ENCODE measurements at places on chromosomes 4 and X. TPM values are rescaled to one million over a fixed set of nuclear protein-coding genes. Genes with fewer than 3 reads are reported as not detected.

Gene EVC2
- total RNA-seq: 0.70 TPM

- H3K27ac ChIP-seq: no peak overlapping the region
- no peaks in the 10 kb centered on the region for H3K27me3 ChIP-seq
- no peak overlapping the region for H3K4me3 ChIP-seq
- no peaks in the 10 kb centered on the region for H3K4me1 ChIP-seq
- no peaks in the 10 kb centered on the region for H3K36me3 ChIP-seq
- no peak for DNase-seq
Measured at GRCh38 chr4:7227008-7227407, 34.7 kb downstream of the SORCS2 start.

- no peaks in the 10 kb centered on the region for H3K36me3 ChIP-seq
- H3K27me3 ChIP-seq: no peaks in the 10 kb centered on the region
- no peaks in the 10 kb centered on the region for H3K4me1 ChIP-seq
- H3K4me3 ChIP-seq: no peak overlapping the region
- H3K27ac ChIP-seq: no peak overlapping the region
- DNase-seq: no peak
Measured at GRCh38 chrX:7286168-7286837, 138.3 kb upstream of the PUDP start.

- DNase-seq: no peak
- no peaks in the 10 kb centered on the region for H3K36me3 ChIP-seq
- no peak overlapping the region for H3K27ac ChIP-seq
- no peak overlapping the region for H3K4me3 ChIP-seq
- H3K27me3 ChIP-seq: no peaks in the 10 kb centered on the region
- no peaks in the 10 kb centered on the region for H3K4me1 ChIP-seq
Measured at GRCh38 chrX:48278958-48279357, 23.8 kb downstream of the SSX1 start.
